Stimulated activated CD4-positive, alpha-beta T cell treated with anti-CD3 and anti-CD28 coated beads, Interleukin-12 subunit alpha, Interleukin-12 subunit beta, amount 100 ng/mL, for 4 hours (primary cell): ENCODE measurements at places on chromosomes 1 and 21.

GRCh38 chr1:114333690-114334089 lies 177.3 kb downstream of the TRIM33 start:
- no peak for DNase-seq

DNA sequence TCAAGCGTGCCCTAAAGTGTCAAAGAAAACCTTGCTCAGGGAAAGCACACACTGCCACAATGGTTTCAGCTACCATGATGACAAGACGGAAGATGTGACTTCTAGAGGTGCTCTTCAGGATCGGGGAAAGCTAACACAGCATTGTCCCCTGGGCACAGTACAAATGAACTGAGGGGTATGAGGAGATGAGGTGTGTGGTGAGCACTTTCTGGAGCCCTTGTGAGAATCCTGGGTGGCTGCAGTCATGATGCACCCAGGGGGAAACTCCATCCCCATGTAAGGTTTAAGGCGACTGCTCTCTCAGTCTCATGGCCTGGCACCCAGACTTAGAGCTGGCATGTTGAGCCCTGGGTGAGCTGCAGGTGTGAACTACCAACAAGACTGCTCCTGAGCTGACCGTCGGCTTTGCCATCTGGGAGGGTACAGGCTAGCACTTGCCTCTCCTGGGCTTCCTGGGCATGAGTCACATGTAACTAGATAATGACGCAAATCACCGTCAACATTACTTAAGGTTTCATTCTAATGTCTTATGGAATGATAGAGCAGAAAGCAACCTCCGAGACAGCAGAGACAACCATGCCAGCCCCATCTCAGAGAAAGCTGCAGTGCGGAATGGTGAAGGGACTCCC lies 144.6 kb downstream of the CLIC6 start:
- no peak for DNase-seq

GRCh38 chr1:24096009-24096738 lies 15.8 kb downstream of the MYOM3 start:
- DNase-seq = no peak

DNA sequence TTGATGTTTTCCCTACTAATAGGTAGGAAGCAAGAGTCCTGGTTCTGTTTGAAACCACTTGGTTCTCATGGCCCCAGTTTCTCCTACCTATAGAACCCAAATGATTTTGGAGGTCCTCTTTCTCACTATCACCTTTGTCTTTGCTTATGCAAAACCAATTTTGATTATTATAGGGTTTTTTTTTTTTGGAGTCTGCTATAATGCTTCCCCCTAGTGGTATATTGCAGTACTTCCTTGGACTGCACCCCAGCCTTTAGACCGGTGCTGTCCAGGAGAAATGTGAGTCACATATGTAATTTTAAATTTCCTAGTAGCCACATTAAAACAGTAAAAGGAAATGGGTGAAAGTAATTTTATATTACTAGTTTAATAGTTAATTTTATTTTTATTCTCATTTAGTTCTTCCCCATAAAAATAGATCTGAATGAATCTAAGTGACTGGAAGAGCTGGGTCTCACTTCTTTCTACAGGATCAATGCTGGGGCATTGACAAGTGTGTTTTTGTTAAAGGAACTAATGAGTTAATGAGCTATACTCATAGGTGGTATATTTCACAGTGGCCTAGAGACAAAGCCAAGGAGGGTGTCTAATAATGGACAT lies 10.6 kb downstream of the FCMR start:
- no peak for DNase-seq

DNA sequence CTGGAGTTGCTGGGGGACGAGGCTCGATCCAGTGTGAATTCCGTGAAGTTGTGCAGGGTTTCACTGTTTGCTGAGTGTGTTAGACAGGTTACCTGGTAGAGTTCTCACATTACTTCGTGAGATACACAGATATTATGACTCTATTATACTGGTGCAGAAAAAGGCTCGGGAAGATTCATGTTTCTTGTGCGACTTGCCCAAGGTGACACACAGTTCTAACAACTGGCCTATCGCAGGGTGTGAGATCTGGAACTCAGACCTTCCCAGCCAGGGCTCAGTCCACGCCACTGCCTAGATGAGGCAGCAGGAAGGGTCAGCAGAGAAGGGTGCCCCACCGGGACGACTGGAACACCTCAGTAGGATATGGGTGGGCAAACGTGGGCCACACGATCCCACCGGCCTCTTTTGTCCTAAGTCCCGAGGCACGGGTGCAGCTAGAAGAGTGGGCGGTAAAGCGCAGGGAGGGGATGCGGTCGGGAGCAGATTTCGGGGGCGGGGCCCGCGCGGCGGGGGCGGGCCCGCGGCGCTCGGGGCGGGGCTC lies 296 bp upstream of the RNPEP start:
- DNase-seq = peak; percentile 71

GRCh38 chr1:108742253-108742652 lies 4.2 kb upstream of the STXBP3 start:
- DNase-seq = no peak

DNA sequence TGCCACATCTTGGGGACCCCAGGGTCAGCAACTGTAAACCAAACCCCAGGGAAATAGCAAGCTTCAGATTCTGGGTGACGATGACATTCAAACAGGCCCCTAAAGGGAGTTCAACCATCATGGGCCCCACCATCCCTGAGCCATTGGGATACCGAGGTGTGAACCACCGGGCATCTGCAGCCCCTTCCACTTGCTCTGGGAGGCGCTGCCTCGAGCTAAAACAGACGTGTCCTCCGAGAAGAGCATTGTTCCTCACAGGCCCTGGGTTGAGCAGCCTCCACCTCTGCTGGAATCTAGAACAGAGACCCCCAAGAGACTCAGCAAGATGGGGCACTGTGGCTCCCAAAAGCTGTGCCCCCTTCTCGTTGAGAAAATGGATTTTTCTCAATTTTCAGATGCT lies 19.0 kb upstream of the EFHD2 start:
- no peak for DNase-seq

DNA sequence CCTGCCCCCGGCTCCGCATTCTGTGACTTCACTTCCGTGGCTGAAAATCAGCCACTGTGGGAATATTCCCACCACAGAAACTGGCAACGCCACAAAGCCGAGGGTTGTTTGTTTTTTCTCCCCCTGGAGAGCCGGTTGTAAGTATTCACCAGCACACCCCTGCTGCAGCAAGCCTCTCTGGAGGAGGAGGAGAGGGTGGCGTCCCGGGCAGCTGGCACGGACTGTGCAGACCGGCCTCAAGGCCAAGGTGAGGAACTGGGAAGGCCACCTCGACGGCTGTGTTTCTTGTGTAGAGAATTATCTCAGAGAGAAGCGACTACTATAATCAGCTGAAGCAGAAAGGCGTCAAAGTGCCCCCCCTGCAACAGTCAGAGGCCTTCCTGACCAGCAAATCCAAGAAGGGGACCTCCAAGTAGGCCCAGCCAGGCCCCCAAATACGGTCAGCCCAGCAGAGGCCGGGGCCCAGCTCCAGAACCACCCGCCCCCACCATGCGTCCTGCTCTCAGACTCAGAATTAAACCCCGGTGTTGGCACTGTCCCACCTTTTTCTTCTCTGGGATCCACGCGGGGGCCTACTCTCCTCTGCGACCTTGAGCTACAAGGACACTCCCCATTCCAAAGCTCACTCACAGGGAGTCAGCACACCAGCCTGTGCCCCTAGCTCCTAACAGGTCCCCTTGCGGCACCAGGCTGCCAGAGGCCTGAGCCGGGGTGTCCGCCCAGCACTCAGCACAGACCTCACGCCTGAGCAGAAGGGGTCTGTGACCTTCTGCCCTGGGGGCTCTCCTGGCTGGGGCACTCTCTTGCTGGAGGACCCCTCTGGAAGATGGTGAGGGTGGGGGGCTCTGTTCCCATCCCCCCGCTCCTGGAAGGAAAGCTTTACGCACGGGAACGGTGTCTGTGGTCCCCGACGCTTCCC lies 1.2 kb upstream of the SMIM1 start:
- DNase-seq = no peak

DNA sequence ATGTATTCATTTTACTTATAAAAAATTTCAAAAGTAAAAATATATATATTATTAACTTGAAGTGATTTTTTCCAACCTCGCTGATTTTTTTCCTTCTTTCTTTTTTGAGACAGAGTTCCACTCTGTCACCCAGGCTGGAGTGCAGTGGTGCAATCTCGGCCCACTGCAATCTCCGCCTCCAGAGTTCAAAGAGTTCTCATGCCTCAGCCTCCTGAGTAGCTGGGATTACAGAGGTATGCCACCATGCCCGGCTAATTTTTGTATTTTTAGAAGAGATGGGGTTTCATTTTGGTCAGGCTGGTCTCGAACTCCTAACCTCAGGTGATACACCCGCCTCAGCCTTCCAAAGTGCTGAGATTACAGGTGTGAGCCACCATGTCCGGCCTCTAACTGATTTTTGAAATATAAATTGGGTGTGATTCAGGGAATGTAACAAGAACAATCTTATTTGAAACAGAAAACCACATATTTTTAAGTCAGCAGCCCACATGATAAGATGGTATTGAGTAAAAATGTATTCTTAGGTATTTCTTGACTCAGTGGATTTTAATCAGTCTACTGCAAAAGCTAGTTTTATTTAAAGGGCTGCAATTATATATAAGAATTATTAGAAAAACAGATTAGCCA lies 30.0 kb downstream of the ZBTB8B start:
- no peak for DNase-seq

DNA sequence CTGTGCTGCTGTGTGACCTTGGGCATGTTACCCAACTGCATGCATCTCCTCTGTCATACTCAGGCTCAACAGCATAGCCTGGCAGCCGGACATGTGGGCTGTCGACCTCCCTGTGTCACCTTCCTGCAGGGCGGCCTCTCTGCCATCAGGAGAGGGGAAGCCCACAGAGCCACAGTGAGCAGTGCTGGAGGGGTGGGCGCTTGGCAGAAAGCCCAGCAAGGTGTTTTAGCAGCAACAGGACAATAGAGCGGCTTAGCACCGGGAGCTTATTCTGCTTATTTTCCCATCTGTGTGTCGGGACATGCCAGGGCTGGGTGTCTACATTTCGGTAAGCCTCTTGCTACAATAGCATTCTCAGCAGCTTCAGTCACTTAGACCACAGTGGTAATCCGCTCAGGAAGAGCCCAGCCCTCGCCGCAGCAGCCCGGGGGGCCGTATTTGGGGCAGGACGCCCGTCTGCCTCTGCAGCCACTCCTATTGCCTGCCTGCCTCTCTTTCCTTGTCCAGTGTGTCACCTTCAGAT lies 22.8 kb upstream of the CDK18 start:
- DNase-seq = no peak

- no peak for DNase-seq
Observed at GRCh38 chr1:203135636-203136305, 8.2 kb downstream of the ADORA1 start.

- DNase-seq = no peak
Observed at GRCh38 chr1:42786097-42786496, 1.3 kb downstream of the TMEM269 start.

DNA sequence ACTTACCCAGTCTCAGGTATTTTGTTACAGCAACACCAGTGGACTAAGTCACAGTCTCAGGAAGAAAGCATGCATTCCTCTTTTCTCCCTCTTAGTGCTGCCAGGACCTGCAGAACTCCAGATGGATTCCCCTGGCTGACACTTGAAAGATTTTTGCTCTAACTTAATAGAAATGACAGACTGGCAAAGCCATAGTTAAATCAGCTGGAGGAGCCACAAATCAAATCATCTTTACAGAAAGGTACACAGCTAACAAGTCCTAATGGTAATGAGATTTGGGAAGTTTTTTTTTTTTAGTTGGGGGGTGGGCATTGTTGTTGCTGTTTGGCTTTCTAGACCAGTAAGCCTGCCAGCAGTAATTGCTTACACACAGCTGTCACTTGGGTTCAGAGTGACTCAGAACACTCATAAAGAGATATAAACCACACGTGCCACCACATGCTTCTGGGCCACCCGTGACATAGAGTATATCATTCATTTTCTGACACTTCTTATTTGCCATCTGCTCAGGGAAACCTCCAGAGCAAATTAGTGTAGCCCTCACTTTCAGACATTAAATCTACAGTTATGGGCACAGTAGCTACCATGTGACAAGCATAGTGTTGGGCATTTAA lies 72.4 kb downstream of the FH start:
- DNase-seq = no peak

DNA sequence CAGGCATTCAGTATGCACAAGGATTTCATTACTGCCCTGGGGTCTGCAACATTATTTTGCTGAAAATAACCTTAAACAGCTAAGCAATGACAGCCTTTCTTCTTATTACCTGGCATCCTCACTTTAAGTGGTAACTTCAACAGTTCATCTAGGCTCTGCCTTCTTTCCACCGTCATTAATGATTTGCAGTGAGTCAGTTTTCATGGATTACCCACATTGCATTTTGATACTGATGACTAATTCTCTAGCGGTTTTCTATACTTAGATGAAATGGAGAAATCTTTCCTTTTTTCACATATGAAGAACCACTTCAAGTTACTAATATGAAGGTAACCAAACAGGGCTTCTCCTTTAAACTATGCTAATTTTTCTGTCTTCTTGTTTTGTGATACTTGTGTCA lies 226.9 kb upstream of the TMPRSS15 start:
- no peak for DNase-seq

GRCh38 chr1:21818656-21819055 lies 6.6 kb downstream of the LDLRAD2 start:
- peak; percentile 22 for DNase-seq

DNA sequence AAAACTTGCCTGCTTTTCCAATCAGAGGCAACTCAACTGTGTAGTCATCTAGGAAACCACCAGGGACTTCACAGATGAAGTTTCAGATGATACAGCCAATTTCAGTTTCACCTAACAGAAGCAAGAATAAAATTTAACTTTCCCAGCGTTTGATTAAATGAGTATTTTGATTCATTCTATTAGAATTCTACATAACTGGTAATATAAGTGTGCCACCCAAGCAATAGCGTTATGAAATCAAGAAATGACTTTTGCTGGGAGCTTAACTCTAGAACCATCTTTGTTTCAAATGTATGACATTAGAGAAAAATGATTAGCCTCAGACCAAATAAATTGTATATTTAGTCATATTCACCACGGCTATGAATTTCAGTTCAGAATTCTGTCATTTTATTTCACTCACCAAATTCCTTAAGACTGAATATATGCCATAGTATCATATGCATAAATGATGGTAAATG lies 239.3 kb downstream of the NRIP1 start:
- no peak for DNase-seq

DNA sequence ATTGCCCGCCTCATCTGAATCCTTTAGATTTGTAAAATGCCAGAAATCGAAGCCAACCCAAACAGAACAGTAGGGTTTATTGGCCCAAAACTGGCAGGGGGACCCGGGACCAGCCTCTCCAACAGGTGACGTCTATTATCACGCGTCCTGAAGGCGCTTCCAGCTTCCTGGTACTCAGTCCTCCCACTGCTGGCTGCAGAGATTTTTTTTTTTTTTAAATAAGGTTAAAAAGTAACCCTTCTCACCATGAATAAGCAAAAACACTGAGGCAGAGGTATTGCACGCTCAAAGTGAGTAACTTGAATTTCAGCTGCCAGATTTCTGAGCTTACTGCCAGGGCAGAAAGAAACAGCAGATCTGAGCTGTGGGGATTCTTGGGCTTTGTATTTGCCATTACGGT lies 54.4 kb upstream of the GCLM start:
- DNase-seq = no peak
